ENCODE measurements at places on chromosomes 11 and 22.

DNA sequence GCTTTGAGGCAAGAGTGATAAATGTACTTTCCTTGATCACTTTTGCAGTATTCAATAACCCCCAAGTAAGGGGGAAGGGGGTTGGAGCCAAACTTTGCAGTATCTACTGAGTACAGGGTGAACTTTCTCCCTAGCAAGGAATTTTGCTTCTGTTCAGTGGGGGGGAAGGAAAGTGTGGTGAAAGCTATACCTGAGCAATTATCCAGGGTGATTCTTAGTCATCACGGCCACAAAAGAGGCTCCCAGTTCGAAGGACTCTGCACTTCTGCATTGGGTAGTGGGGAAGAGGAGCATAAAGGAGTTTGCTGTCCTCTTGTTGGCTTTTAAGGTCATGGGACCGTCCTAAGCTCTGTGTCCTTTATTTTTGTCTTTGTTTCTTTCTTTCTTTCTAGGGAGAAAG is 346.5 kb upstream of the SYN3 start:
- DNase-seq = no peak

GRCh38 chr22:46104170-46104880 is 46.0 kb upstream of the PPARA start:
- peak; percentile 83 for DNase-seq

GRCh38 chr11:68591719-68592118 is 92.6 kb upstream of the GAL start:
- no peak for DNase-seq

DNA sequence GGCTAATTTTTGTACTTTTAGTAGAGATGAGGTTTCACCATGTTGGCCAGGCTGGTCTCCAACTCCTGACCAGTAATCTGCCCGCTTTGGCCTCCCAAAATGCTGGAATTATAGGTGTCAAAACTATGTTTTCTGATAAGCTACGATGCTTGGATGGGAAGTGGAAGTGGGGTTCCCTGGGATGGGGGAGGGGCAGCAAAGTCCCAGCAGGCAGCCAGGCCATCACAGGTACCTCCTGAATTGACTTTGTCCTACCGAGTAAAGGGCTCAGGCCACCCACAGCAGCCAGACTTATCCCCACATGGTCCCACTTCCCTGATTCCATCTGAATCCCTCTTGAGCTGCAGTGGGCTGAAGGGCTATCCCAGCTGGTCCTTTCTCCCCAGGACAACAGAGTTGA is 6.9 kb downstream of the FTH1 start:
- no peak for DNase-seq

- no peak for DNase-seq
Measured at GRCh38 chr11:108947654-108948570, 283.0 kb downstream of the DDX10 start.

- DNase-seq = peak; percentile 48
Measured at GRCh38 chr11:94171693-94172440, 43.2 kb downstream of the PANX1 start.

- DNase-seq = no peak
Measured at GRCh38 chr11:83159902-83160865, 3.3 kb downstream of the PCF11 start.

DNA sequence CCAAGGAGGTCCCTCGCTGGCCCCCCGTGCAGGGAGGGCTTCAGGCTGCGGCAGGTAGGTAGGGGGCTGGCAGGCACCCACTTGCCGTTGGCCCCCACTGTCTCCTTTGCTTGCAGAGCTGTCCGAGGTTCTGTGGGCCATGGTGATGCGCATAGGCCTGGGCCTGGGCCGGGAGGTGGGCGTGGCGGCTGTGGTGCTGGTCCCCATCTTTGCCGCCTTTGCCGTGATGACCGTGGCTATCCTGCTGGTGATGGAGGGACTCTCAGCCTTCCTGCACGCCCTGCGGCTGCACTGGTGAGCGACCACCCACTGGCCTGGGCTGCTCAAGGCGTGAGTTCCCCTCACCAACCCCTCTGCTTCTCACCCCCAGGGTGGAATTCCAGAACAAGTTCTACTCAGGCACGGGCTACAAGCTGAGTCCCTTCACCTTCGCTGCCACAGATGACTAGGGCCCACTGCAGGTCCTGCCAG is 11.6 kb downstream of the TCIRG1 start:
- DNase-seq = peak; percentile 56

- no peak for DNase-seq
Measured at GRCh38 chr11:120867988-120868387, 155.9 kb upstream of the TBCEL start.

GRCh38 chr11:35539781-35540281 is 14.4 kb upstream of the PAMR1 start:
- DNase-seq = peak; percentile 81

DNA sequence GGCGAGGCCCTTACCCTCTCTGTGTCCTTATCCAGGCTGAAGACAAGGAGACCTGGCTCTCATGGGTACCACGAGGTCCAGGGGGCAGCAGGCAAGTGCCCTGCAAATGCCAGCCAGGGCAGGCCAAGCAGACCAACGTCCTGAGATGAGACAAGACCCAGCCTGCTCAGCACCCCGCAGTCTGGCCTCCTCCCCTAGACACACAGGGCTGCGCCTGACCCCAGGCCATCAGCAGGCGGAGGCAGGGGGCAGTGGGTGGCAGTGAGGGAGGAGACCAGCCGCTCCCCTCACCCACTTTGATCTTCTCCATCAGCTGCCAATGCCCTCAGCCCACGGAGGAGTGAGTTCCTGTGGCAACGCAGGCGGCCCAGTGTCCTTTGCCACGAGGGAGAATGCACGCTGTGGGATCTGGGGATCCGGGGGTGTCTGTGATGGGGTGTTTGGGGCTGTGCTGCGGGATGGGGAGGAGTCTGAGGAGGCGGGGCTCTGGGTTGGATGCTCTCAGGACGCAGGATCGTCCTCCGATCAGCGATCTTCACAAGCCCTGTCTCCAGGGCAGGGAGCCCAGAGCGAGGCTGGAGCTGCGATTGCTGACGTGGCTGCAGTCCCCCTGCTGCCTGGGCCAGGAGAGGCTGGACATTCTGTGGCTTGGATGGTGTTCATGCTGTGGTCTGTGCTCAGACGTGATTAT is 30.5 kb upstream of the PPARA start:
- DNase-seq = peak; percentile 72

- no peak for DNase-seq
Measured at GRCh38 chr22:25908755-25909154, 166.8 kb downstream of the MYO18B start.

- peak; percentile 43 for DNase-seq
Measured at GRCh38 chr11:6693342-6694228, 10.4 kb upstream of the MRPL17 start.

DNA sequence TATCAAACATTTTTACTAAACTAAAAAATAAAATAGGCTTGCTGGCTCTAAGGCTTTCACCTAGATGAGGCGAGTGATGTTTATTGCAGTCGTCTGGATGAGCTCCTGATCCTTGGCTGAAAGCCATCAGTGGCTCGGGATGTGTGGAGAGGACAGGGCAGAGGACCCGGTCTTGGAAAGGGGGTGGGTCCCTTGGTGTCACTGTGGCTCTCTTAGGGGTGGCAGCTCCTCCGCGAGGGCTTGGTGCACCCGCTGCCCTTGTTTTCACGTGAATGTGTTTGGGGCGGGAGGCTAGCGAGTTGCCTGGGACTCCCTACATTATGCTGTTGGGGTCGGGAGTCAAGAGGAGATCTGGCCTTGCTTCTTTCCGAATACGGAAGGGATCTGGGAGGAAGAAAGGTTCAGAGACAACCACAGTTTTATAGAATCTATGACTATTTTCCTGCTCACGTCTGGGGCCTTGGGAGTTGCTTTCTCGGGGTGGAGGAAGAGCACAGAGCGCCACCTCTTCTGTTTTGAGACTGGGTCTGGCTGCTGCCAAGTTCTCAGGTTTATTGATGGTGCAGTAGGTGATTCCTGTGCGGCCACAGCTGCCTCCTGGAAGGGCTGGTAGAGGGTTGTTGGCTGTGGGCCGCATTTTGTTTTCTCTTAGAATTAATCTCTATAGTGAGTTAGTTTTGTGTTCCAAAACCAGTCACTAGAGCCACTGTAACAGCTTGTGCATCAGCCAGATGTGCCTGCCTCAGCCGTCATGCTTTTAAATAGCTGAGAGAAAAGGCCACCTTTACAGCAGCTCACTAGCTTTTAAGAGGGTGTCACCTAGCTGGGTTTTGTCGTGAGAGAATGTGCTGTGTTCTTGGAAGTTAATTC is 12.8 kb downstream of the TBC1D22A start:
- DNase-seq = no peak

DNA sequence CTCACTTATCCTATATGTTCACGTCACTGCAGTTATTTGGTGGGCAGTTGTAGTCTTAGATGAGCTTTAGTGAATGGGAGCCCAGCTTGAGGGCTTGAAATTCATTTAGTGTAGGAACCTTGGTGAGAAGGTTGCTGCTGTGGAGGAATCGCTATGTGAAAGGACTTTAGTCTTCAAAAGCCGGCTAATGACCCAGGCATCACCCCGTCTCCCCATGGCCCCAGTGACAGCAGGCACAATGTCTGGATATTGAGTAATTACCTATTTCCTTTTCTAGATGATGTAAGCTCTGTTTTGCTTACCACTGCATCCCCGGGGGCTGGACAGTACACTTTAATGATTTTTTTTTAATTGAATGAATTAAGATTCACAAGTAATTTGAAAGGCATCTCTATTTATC is 283.2 kb downstream of the ST3GAL4 start:
- no peak for DNase-seq

GRCh38 chr11:121241343-121242211 is 51.0 kb upstream of the SC5D start:
- DNase-seq = peak; percentile 33

DNA sequence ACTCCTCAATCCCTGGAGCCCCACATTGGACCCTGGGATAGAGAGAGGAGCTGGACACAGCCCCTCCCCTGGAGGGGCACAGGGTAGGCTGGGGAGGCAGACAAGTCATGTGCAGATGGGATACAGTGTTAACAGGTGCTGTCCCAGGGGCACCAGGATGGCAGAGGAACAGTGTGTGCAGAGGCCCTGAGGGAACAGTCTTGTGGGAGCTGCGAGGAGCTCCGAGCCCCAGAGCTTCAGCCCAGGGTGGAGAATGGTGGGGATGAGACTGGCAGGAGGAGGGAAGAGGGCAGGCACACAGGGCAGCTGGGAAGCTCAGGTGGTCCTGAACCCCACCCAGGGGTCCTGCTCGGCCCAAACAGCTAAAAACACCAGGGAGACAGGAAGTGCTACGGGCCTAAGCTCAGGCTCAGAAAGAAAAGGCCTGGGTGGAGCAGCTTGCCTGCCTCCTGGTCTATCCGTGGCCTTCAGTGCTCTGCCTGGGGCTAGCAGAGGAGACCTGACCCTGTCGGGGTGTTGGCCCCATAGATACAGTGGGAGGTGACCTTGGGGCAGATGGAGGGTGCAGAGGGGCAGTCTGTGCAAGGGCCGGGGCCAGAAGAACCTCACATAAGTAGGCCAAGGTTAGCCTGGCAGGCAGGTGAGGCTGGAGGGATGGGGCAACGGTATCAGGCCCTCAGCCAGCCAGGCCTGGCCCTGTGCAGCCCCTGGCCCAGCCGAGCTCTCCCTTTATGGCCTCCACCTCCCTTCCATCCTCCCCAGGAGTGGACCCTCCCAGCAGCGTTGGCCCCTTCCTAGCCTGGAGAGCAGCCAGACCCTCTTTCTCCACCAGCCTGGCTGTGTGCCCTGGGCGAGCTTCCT is 15.4 kb downstream of the CAPN5 start:
- no peak for DNase-seq

GRCh38 chr11:35974882-35975589 is 31.2 kb downstream of the LDLRAD3 start:
- DNase-seq = no peak

DNA sequence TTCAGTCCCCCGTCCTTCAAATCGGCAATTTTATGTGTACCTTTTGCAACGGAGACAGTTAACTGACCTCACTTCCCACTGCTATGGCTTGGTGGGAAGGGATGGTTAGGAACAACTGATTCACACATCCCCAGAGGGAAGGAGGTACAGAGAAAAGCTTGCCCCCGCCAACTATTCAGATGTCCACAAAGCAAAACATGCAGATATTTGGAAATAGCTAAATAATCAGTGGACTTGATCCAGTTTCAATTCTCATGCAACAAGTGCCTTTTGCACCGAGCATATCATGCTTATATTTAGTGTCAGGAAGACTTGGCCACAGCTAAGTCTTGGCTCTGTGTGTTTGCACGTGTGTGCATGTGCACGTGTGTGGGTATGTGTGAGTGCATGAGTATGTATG is 144.6 kb downstream of the SNX19 start:
- DNase-seq = no peak

DNA sequence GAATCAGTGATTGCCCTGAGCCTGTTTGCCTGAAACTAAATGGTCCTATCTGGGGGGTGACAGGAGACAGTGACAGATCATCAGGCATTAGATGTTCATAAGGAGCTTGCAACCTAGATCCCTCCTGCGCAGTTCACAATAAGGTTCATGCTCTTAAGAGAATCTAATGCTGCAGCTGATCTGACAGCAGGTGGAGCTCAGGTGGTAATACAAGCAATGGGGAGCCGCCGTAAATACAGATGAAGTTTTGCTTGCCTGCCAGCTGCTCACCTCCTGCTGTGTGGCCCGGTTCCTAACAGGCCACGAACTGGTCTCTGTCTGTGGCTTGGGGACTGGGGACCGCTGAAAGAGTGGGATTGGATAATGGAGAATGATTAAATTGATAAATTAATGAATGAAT is 14.0 kb downstream of the NOX4 start:
- no peak for DNase-seq

DNA sequence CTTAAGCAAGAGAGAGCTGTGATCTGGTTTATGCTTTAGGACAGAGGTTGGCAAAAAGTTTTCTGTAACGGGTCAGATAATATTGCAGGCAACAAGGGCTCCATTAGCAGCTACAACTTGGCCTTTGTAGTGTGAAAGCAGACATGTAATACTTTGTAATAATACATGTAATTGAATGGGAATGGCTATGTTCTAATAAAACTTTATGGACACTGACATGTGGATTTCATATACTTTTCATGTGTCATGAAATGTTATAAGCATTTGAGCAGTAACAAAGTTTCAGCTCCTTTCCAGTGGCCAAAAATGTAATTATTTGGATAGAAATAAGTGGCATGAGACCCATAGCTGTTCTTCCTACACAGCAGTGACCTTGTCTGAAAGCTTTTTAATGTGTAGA is 3.1 kb downstream of the DYNC2H1 start:
- no peak for DNase-seq

DNA sequence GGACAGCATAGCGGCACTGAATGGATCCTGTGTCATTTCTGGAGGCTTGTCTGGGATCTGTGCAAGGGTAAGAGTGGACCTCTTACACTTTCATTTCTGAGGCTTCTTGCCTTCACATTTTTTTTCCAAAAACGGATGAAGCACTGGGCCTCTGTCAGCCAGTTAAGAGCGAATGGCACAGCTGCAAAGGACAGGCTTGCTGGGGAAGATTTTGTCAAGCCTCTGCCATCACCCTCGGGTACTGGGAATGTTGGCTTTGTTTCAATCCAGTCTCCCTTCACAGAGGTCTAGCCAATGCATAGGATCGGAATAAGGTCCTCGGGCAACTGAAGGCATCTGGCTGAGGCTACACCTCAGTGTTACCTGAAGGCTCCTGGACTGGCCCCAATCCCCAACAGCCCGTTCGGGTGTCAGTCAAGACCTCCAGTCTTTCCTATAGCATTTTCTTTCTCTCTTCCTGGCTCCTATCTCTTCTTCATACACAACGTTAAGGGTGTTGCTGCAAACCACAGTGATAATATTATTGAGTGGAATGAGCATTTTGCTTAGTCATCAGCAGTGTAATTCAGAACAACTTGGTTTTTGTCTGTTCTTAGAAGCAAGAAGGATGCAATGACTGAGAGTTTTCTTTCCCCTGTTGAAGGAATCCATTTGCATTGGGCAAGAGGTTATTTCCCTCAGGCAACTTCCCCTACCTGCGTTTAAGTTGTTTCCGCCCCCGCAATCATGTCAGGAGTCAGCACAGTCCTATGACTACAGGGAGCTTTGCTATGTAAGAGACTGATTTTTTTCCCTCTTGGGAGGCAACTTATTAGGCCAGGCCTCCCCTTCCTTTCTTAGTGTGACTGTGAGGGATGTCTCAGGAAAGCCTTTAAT is 22.8 kb downstream of the NPAT start:
- no peak for DNase-seq
